Stimulated activated CD8-positive, alpha-beta memory T cell treated with anti-CD3 and anti-CD28 coated beads, Interleukin-12 subunit alpha, Interleukin-12 subunit beta, amount 100 ng/mL, for 1 hour (primary cell): ENCODE measurements at places on chromosomes 1 and 21.
A peak's percentile ranks its signal among the peaks of the same experiment; 100 is the strongest.

GRCh38 chr1:156727926-156728598 lies at the start of gene METTL25B:
TSS of gene METTL25B (plus strand) at chr1:156728469. CDS start at chr1:156729105, 636 bp downstream.
- no peak for DNase-seq

DNA sequence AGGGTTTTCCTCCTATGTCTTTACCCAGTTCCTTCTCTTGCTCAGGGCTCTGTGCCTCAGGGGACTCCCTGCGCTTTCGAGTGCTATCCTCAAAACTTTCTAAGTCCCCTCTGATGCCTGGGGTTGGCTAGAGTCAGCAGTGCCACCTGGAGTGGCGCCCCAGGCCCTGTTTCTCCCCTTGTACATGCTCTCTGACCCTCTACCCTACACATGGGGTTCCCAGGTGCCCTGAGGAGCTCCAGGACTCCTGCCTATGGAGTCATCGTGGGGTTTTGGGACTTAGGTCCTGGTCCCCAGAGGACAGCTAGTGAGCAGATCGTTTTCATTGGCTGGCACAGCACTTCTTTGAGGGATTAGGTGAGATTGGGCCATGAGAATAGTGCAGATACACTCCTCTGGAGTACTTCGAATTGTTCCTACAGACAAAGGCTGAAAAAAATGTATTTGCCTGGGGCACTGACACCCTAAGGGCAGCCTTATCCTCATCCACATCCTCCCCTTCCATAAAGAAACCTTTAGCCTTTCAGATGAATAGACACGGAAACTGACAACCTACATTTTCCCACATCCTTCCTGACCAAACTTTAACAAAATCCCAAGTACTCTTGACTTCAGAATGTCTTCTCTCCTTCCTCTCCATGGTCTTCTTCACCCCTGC lies 41.5 kb downstream of the LGR6 start:
- no peak for DNase-seq

DNA sequence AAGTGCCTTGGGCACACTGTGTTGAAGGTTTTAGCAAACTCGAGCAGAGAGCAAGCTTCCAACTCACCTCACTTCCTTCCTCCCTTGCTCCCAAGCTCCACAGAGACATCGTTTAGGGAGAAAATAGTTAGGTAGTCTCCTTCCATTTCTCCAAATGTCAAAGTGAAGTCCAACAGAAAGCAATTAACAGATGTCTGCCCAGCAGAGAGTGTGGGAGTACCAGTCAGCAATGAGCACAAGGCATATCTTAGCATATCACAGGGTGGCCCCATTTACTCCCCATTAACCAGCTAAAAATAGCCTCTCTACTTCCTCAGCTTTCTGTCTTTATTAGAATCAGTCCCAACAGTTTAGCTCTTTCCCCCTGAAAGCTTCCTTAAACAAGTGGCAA lies 334.2 kb upstream of the CAMK1G start:
- no peak for DNase-seq

GRCh38 chr1:38817267-38818174 lies 42.1 kb downstream of the RRAGC start:
- no peak for DNase-seq

DNA sequence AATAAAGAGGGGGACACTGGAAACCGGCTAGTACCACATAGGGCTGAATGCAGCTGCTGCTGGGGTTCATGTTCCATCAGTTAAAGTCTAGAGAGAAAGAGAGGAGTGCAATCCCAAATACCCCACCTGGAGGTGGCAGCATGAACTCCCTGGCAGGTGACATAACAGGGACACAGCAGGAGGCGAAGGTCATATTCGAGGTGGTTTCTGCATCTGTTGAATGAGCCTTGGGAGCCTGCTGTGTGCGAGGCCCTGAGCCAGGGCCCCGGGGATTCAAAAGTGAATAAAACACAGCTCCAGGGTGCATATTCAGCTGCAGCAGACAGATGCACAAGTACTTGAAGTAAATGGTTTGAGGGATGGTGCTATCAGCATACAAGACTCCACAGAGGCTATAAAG lies 456.8 kb downstream of the SETD4 start:
- no peak for DNase-seq

DNA sequence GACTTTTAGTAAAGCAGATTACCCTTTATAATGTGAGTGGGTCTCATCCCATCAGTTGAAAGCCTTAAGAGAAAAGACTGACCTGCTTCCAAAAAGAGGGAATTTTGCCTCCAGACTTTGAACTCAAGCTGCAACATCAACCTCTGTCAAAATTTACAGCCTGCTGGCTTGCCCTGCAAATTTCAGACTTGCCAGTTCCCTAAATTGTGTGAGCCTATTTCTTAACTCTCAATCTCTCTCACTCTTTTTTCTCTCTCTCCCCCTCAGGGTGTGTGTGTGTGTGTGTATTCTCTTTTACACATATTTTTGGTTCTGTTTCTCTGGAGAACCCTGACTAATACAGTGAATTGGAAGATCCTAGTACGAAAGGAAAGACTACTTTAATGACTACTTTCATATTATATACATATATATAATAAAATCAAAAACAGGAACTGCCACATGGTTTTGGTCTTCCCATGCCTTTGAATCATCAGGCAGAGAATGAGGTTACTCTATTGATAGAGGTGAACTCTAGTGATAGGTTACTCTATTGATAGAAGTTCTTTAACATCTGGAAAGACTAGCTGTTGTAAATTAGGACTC lies 6.4 kb downstream of the OR2C3 start:
- DNase-seq, result no peak

DNA sequence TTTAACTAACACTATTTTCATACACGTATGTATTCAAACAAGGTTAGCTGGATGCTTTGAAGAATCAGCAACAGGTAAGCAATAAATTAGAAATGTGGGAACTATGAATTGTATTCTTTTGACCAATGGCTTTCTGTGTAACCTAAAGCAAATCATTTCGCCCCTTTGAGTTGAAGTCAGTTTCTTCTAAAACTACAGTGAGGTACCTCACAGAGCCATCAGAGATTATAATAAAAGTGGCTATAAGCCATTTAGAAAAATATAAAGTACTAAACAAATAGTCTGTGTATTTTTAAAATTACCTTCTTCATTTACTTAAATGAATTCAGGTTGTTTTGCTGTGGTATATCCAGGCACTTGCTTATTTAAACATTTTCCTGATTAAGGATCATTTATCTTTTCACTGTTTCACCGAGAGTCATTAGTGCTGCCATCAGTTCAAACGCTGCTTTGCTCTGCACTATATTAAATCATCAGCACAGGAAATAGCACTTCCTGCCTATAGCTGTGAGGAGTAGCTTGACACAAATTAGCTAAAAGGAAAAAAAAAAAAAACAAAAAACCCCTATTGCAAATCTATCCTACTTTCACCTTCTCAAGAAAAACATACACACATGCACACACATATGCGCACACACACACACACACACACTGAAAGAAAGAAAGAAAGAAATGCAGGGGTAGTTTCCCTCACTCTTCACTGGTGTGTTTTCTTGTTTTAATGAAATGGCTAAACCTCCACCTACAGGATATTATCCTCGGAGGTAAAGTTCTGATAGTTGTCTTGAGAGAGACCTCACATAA lies 39.8 kb upstream of the C1orf105 start:
- DNase-seq, result no peak

- no peak for DNase-seq
Observed at GRCh38 chr1:78721136-78721535, 71.5 kb downstream of the IFI44 start.

GRCh38 chr1:161725908-161726472 lies 4.6 kb downstream of the FCRLB start:
- DNase-seq, result peak; percentile 10
